ENCODE measurements at places on chromosomes 6 and 20.

DNA sequence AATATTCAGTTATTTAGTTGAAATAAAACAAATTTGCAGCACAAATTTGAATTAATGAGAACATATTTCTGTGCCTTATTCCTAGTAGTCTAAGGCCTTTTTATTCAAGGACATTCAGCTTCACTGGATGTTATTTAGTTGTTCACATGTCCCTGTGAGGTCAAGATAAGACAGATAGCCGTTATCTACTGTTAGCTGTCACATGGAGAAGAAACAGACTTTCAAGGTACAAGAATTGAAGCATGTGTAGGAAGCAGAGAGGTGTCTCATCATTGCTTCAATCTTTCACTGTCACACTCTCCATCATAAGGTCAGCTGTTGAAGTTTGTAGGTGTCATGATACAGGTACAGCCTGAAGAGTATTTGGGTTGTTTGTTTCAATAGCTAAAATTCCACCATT is 112.9 kb upstream of the JAG1 start:
- DNase-seq: no peak

DNA sequence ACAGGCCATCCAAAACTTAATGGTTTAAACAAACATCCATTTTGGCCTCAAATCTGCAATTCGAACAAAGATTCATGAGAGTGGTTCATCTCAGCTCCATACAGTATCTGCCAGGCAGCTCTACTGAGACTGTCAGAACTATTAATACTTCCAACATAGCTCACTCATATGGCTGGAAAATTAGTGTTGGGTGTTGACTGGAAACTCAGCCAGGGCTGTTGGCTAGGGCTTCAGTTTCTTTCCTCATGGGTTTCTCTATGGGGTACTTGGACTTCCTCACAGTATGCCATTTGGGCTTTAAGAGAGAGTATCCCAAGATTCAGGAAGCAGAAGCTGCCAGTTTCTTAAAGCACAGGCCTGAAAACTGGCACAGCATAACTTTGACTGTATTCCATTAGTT is 240.3 kb downstream of the TPBG start:
- no peak for DNase-seq

GRCh38 chr20:17710379-17711266 is 10.9 kb downstream of the BANF2 start:
- DNase-seq: no peak

GRCh38 chr6:34511214-34511914 is 44.8 kb downstream of the SPDEF start:
- DNase-seq: no peak

- no peak for DNase-seq
Observed at GRCh38 chr6:116542426-116542825, 3.1 kb downstream of the TRAPPC3L start.

GRCh38 chr6:4543596-4543995 is 232.6 kb upstream of the CDYL start:
- no peak for DNase-seq

DNA sequence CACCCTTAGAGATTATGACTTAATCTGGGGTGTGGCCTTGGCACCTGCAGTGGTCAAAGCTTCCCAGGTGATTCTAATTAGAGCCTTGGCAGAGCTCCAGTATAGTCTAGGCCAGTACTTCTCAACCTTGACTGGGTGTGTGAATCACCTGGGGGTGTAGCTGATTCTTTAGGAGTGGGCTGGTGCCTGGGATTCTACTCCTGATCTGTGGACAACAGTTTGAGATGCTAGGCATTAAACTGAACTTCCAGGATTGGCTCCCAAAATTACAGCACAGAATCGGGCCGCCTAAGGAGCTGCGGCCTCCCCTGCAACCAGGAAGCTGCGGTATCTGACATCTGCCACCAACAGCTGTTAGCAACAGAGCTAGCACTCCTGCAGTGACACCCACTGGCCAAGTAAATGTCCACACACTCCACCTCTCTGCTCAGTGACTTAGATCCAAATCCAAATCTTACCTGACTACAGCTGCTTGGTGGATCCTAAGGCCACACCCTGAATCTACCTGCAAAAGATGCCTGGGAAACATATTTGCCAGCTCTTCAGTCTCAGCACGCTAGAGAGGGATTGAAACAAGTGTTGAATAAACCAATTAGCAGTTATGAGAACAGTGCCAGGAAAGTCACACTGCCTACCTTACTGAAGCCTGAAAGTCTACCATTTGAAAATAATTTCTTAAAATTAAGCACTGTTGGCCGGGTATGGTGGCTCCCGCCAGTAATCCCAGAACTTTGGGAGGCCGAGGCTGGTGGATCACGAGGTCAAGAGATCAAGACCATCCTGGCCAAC is 126.7 kb downstream of the UNC5CL start:
- no peak for DNase-seq

DNA sequence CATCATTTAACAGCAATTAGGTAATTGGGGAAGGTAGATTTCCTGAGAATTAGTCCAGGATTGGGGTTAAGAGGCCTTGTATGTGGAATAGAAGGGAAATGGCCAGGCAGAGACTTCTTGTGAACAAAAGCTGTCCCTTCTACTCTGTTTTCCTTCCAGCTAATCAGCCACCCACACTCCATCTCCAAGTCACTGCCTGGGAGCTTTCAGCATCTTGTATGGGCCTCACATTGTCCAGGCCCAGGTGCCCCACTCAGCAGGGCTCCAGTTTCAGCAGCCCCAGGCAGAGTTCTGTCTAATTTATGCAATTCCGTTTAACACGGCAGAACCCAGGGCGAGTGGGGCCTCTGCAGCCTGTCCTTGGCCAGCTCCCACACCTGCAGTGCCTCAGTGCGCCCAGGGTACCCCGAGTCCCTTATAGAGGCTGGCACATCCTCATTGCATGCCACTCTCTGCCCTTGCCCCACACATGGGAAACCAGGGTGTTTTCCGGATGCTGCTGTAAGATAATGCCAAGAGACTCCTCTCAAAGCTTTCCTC is 113.0 kb downstream of the EDN3 start:
- DNase-seq: no peak

DNA sequence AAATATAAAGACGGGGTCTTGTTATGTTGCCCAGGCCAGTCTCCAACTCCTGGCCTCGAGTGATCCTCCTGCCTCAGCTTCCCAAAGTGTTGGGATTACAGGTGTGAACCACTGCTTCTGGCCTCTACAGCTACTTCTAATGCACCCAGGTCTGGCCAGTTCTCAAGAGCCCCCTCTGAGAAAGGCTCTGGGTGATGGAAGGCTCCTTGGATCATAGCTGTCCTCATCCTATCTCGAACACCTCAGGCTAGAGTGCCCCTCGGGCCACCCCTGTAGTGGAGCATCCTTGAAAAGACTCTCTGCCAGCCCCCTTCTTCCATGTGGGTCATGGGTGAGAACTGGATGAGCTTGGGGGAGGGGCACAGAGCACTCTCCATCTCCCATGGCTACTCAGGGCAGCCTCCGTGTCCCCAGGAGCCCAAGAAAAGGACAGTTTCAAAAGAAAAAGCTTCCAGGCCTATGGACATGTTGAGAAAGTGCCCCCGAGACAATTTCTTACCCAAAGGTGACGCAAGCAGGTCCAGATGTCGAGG is 714 bp upstream of the MYLK2 start:
- DNase-seq: no peak

DNA sequence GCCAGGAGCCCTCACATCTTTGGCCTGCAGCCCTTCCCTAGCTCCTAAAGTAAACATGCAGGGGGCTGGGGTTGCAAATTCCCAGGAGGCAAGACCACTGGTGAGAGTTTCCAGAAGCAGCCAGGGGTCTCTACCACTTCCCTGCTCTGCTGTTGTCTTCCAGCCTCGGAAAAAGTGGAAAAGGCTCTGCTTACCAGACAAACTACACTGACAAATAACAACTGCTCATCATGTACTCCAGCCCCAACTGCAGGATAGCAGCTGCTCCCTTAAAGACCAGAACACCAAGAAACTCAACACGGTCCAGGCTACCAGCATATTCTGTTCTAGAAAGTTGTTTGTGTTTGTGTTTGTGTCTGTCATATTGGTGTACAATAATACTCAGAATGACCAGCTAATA is 187.5 kb upstream of the MARCKS start:
- no peak for DNase-seq

- DNase-seq: no peak
Observed at GRCh38 chr6:8336406-8337057, 98.8 kb downstream of the SLC35B3 start.

DNA sequence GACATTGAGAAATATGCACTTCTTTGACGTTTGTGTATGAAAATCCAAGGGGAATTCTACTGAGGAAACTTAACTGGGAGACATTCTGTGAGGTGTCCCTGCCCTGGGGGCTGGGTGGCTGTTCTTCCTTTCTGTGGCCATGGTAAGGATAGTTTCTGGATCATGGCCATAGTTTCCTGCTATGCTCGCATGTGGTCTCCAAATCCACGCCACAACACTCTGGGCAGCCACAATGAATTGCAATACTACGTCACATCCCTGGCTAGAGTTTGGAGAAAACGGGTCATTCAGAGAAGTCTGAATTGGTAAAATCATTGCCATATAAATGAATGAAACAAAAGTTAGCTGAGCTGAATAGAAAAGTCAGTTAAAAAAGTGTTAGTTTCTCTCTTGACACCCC is 230.6 kb downstream of the UTRN start:
- no peak for DNase-seq

- DNase-seq: no peak
Observed at GRCh38 chr6:6007366-6008088, 802 bp upstream of the NRN1 start.

DNA sequence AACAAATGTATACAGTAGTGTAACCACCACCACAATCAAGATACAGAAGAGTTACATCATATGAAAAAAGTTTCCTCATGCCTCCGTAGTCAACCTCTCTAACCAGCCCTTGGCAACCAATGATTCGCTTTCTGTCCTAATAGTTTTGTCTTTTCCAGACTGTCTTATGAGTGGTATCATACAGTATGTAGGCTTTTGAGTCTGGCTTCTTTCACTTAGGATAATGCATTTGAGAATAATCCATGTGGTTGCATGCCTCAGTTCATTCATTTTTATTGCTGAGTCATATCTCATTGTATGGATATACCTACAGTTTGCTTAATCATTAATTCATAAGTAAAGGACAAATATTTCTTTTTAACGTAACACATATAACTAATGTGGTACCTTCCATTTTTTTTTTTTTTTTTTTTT is 86.4 kb upstream of the RIPOR2 start:
- DNase-seq: no peak

- DNase-seq: no peak
Observed at GRCh38 chr20:50913690-50914375, 17.4 kb downstream of the ADNP start.

- DNase-seq: no peak
Observed at GRCh38 chr6:20302702-20303251, 90.5 kb upstream of the MBOAT1 start.

GRCh38 chr6:157865249-157865648 is 42.2 kb downstream of the SNX9 start:
- DNase-seq: no peak

DNA sequence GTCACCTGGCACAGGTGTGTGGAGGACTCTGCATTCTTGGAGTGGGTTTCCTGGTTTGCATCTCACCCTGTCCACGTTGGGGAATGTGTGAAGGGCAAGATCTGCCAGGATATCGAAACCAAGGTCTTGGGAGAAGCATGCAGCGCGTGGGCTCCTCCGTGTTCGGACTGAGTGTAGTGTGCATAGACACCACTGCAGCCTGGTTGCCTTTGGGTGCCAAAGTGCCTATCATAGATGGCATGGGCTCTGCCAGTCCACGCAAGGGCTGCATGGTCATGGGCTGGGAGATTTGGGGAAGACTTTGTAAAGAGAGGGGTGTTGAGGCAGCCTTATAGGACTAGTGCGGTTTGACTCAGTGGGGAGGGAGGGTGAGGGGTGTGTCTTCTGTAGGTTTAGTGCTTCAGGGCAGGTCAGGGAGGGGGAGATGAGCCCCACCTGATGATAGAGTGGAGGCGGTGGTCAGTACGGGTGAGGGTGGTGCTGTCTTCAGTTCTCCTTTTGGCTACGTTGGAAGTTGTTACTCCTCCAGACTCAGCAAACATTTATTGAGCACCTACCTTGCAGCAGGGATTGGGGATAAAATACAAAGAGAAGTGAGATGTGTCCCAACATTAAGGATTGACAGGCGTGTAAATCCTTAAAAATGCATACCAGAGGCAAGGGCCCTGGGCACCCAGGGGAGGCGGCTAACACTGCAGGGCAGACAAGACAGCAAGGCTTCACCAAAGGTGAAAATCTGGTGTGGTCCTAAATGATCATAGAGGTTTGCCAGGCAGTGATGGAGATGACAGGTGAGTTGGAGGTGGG is 28.3 kb downstream of the DUSP22 start:
- no peak for DNase-seq

- peak; percentile 45 for DNase-seq
Observed at GRCh38 chr6:33298773-33299236, at the start of gene RGL2. Gene RGL2, minus strand, starts transcription at chr6:33298942. Its CDS starts 332 bp downstream, at chr6:33298610.

Measured in stimulated activated CD4-positive, alpha-beta T cell treated with anti-CD3 and anti-CD28 coated beads, Interleukin-15, amount 100 ng/mL, for 1 hour (primary cell).